ENCODE measurements at places on chromosomes 13 and 19.

DNA sequence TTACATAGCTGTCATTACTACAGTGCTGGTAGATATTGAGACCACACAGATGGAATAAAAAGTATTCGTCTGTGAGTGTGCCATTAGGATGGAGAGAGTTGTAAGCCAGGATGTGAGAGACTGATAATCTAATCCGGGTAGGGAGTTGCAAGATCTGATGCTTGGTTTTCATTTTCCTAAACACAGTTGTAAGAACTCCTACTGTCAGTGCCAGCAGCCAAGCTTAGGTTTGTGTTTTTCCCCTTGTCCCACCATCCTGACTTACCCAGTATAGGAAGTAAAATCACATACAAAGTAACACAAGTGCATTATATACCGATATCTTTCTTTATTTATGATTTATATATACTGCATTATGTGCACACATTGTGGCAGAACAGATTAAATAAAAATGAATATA lies 726.4 kb upstream of the PCDH20 start:
- no peak for DNase-seq

GRCh38 chr13:113089693-113090414 lies 15.7 kb upstream of the F7 start:
- DNase-seq, result no peak

DNA sequence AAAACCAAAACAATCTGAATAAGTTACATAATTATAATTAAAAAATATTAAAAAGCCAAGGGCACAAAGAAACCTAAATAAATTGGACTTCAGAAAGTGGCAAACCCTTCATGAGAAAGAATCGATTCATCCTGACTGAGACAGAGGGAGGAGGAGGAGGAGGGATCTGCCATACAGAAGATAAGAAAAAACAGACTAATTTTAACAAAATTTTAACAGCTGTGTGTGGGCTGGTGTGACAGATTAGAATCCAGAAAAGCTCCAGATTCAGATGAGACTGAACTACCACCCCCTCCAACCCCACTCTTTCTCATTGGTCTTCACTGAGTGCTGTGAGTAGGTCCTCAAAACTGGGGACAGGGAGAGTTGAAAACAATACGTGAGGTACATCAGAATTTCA lies 111.5 kb upstream of the HTR2A start:
- no peak for DNase-seq

GRCh38 chr13:30804474-30804873 lies 69.1 kb downstream of the ALOX5AP start:
- no peak for DNase-seq

DNA sequence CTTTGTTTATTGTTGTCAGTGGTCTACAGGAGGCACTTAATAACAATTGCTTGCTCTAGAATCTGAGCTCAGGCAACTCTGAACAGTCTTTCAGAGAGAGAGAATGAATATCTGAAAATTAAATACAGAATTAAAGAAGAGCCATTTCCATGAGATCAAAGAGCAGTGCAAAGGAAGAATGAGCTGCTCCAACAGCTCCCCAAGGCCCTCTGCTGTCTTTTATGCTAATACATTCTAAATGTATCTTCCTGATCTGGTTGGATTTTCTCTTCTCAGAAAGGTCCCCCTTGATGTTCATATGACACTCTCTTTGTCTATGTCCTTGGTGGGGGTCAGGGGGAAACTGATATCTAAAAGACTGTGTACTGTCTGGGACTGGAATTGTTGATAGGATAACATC lies 1029.6 kb downstream of the PCDH9 start:
- DNase-seq, result no peak

GRCh38 chr13:41231786-41232185 lies 31.6 kb downstream of the MTRF1 start:
- DNase-seq, result no peak

GRCh38 chr19:10670876-10671804 lies 17.0 kb downstream of the ILF3 start:
- DNase-seq, result no peak

DNA sequence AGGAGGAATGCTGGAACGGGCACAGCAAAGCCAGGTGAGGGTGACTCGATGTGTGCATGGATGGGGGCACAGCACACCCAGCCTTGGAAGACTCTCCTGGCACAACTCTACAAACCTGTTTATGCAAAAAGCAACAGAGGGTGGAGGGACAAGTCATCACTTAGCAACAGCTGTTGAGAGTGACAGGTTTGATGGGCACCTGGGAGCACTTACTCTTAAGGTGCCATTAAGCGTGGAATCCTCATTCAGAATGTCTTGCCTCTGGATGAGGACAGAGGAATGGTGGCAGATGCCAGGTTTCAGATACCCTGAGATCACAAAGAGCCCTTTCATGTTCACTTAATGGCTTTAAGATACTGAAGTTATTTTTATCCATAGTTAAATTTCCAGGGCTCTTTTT lies 97.0 kb downstream of the DCT start:
- no peak for DNase-seq

GRCh38 chr13:66409542-66409941 lies 820.6 kb downstream of the PCDH9 start:
- no peak for DNase-seq

GRCh38 chr19:7680606-7681339 lies at the start of gene TRAPPC5:
Gene TRAPPC5, plus strand, starts transcription at chr19:7680833. Its CDS starts 1,421 bp downstream, at chr19:7682254.
- DNase-seq, result peak; percentile 80

DNA sequence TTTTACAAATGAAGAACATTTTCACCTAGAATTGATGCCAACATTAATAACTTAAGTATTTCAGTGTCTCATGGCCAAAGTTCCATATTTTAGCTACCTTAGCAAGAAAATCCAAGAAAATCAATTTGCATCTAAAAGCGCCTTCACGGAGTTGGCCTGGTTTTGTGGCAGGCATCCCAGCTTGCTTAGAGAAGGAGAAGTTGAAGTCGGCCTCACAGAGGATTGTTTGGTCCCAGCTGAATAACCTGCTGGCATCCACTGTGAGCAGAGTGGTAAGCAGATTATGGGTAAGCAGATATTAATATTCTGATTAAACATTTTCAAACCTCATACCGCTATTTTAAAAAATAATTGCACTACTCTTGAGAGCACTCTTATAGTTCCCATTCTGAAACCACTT lies 62.3 kb upstream of the STARD13 start:
- DNase-seq, result no peak

GRCh38 chr13:106541826-106542225 lies 6.4 kb upstream of the EFNB2 start:
- DNase-seq, result no peak

DNA sequence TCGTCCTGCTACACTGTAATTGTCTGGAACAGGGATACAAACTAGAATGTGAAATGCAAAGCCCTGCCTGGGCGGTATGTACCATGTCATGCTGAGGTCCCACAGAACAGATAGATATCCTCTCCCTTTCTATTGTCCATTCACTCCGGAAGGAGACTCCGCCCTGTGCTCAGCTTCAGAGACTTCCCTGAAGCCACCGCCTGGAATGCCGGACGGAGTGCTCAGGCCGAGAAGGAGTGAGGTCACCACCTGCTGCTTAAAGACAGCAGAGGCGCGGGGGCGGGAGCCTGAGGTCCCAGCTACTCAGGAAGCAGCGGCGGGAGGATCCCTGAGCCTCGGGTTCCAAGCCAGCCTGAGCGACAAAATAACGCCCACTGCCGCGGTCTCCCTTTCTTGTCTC lies 890 bp upstream of the ZNF611 start:
- DNase-seq, result no peak

- DNase-seq, result no peak
These were observed 2.6 kb downstream of the ZNF784 start for GRCh38 chr19:55621673-55622231.

DNA sequence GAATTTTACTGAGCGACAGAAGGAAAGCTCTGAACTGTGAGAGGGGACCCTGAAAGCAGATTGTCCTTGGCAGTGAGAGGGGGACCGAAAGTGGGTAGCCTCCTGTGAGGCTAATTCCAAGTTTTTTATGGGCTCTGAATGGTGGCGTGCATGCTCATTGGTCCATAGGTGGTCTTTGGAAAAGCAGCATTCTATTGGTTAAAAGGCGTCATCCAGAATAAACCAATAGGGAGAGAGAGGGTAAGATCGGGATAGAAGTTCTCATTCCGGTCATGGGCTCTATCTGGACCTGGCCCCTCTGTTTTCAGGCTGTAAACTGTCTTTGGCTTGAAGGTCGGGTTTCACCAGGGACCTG lies 539.8 kb upstream of the PCDH9 start:
- DNase-seq, result no peak

DNA sequence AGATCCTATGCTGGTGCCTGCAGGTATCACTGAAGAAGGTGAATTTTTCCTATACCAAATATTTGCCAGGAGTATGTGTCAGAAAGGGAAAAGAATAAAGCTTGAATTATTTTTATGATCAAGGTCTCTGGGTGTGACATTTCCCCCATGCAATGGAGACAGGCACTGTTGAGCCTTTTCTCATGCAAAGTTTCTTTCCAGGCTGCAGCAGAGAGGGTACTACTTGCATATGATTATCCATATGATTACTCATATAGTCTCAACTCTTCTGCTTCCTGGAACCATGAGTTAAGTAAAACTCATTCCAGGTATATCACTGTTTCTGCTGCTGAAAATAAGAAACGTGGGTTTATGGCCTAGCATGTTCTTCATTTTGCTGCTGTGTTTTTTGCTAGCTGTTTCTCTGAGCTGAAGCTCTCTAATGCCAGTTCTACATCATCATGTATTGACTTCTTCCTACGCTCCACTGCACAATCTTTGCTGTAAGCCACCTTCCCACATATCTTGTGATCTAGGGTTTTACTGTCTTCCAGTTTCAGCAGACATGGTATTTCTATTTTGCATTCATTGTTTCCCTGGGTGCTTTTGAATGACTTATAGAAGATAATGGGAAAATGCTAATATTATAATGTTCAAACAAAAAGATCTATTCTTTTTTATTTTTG lies 278.7 kb upstream of the GPC6 start:
- no peak for DNase-seq

All from activated CD4-positive, alpha-beta T cell treated with anti-CD3 and anti-CD28 coated beads for 24 hours (primary cell).